ENCODE measurements at places on chromosomes 6 and 20.

DNA sequence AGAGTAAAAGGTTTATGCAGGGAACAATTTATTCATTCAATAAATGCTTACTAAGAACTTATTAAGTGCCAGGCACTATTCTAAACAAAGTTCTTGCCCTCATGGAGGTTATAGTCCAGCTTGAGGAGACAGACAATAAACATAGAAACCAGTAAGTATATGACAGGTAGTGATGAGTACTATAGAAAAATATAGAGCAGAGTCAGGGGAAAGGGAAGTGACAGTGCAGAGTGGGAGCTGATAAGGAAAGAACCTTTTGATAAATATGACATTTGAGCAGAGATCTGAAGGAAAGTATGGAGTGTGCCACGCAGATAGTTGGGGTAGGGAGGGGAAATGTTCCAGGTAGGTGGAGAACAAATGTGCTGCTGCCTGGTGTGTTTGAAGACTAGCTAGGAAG lies 12.1 kb downstream of the ACSS2 start:
- DNase-seq = no peak

- DNase-seq = peak; percentile 52
Observed at GRCh38 chr20:856361-856775, 22.9 kb downstream of the FAM110A start.

GRCh38 chr20:38764567-38765318 lies 16.5 kb downstream of the ACTR5 start:
- peak; percentile 74 for DNase-seq

DNA sequence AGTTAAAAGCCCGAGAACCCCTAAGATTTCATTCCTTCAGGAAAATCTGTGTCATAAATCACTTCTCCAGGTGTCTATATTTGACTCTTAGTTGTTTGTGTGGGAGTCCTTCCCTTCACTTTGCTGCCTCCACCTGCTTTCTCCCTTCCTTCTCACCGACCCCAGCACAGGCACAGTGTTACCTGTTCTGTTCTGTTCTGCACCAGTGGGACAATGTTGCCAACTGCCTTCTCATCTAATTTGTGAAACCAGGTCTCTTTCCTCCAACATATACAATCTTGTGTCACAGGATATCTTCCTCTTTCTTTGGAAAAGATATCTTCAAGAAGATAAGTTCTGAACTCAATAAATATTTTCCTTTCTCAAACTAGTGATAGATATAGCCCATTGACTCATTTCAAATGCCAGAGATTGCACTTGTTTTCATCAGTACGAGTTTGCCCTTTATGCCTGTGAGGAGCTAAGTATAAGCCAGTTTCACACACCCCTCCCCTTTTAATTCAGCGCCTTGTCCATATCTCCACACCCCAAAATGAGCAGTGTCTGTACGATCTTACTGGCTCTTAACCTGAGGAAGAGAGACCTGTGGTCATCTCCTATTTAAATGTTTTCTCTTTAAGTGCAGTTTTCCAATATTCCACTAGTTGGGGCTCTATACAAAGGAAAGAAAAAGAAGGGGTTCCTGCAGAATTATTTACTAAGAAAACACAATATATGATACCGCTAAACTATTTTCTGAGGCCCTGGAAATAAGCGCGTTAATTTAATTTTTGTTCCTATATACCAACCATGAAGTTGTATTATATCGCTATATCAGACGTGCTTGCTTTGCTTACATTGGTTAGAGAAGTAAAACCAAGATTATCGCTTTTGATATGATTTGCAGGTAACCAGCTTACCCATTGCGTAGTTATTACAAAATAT lies 81.6 kb upstream of the PREP start:
- no peak for DNase-seq

GRCh38 chr6:46923476-46923875 lies 1.7 kb upstream of the ADGRF5 start:
- no peak for DNase-seq

- no peak for DNase-seq
Observed at GRCh38 chr20:4763261-4763660, 41.6 kb downstream of the PRND start.

GRCh38 chr6:167650730-167651317 lies 175.9 kb upstream of the AFDN start:
- no peak for DNase-seq

GRCh38 chr20:38866265-38867061 lies 59.8 kb upstream of the FAM83D start:
- no peak for DNase-seq

DNA sequence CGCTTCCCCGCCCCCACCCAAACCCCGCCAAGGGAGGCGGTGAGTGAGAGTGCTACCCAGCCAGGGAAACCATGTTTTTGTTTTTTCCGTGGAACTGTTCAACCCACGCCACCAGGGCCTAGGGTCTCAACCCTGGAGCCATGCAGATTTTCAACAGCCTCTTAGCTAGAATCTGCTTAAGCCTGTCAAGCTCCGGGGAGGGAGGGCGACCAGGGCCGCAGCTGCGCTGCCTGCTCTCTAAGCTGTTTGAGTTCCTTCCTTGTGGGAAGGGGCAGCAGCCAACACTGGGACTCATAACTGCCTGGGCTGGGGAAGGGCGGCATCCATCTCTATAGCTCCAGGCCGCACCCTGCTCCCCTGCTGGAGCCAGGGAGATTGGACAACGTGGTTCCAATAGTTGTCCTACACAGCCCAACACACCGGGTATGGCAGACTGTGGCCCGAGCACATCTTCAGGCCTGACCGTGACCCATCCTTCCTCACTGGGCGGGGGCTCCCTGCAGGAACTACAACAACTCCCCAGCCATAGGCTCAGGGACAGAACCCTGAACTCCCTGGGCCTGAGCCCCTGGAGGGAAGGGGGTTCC lies 1065.7 kb upstream of the MANEA start:
- DNase-seq = no peak

- DNase-seq = no peak
Observed at GRCh38 chr20:34564833-34565232, 6.3 kb downstream of the MAP1LC3A start.

GRCh38 chr6:11380969-11381744 lies 148.7 kb upstream of the NEDD9 start:
- no peak for DNase-seq

DNA sequence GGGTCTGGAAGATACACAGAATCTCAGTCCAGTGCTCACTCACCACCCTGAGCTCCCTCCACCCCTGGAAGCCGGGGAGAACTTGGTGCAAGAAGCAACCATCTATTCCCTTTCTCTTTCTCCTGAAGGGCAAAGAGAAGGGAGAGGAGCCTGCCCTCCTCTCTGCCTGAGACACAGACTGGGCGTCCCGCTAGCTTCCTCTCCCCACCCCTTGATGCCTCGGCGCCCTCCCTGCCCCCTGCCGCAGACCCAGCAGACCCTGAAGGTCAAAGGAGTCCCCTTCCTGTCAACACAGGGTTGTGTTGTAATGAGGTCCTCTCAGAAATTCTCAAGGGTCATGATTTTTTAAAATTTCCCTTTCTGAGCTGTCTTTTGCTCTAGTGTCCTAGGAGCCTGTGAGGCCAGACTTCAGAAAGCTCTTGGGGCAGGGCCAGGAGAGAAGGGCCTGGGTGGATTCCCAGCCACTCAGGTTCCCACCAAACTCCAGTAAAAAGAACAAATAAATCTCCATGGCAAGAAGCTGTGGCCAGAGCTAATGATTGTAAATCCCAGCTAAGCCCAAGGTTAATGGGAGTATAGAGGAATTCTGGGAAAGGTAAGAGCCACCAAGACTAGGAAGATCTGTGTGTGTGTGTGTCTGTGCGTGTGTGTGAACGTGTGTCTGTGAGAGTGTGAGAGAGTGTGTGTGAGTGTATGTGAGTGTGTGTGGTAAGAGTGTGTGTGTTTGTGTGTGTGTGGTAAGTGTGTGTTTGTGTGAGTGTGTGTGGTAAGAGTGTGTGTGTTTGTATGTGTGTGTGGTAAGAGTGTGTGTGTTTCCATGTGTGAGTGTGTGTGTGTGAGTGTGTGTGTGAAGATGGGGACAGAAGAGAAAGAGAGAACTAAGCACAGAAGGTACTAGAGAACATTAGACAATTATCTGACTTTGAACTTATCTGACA lies 1.1 kb upstream of the JPH2 start:
- DNase-seq = no peak

- DNase-seq = no peak
Observed at GRCh38 chr6:136772685-136773472, 19.4 kb downstream of the MAP3K5 start.

- DNase-seq = no peak
Observed at GRCh38 chr6:36492092-36492491, 49.3 kb downstream of the KCTD20 start.

DNA sequence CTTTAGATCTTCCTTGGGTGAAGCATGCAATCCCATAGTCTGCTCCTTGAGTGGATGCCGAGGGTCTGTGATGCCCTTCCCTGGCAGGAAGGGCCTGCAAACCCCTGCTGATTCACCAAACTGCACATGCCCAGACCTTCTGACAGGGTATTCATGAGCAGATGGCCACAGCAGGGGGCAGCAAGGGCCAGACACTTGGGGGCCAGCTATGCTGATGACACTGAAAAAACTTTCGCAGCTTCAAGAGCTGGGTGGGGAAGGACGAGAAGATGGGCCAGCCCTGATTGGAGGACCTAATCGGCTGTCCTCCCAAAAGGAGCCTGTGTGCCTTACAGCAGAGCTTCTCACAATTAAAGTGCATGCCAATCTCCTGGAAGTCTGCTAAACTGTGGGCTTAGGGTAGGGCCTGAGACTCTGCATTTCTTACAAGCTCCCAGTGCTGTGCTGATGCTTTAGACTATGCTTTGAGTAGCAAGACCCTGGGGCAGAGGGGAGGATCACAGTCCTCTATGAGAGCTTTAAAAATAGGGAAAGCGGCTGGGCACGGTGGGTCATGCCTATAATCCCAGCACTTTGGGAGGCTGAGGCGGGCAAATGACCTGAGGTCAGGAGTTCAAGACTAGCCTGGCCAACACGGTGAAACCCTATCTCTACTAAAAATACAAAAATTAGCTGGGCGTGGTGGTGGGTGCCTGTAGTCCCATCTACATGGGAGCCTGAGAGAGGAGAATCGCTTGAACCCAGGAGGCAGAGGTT lies 15.2 kb upstream of the GDAP1L1 start:
- DNase-seq = no peak

GRCh38 chr6:22940581-22941290 lies 371.4 kb downstream of the HDGFL1 start:
- DNase-seq = no peak

GRCh38 chr20:58984691-58985090 lies 3.6 kb downstream of the NELFCD start:
- no peak for DNase-seq

DNA sequence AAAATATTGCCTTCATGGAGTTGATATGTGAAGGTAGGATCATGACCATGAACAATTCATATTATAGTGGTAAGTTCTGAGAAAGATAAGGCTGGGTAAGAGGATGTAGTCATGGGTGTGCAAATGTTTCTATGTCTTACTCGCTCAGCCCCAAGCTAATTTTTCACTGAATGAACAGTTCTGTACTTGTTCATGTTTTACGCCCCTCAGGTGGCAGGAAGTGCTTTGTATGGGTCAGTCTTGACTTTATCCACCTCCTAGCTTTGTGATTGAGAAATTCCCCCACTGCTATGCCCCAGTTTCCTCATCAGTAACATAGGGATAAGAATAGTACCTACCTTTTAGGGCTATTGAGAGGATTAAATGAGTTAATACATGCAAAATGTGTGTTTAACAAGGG lies 148.2 kb upstream of the KCNG1 start:
- DNase-seq = no peak

GRCh38 chr6:29631209-29631810 lies 1.7 kb downstream of the GABBR1 start:
- no peak for DNase-seq

GRCh38 chr6:77463308-77463860 lies at the start of gene HTR1B:
Gene HTR1B, minus strand, starts transcription at chr6:77463491. Its CDS starts 88 bp downstream, at chr6:77463403.
- no peak for DNase-seq

DNA sequence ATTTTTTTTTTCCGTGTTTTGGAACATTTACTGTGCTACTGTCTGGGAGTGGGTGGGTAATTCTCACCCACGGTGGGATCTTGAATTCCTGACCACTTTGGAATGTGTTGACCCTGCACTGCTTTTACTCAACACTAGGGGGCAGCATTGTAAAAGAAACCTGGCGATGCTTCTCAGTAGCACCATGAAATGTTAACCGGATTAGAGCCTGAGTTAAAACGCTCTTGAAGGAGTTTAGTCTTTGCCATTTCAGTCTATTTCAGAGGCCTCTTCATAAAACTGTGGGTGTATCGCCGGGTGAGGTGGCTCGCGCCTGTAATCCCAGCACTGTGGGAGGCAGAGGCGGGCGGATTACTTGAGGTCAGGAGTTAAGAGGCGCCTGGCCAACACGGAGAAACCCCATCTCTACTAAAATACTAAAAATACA lies 114.4 kb upstream of the PRND start:
- peak; percentile 64 for DNase-seq

DNA sequence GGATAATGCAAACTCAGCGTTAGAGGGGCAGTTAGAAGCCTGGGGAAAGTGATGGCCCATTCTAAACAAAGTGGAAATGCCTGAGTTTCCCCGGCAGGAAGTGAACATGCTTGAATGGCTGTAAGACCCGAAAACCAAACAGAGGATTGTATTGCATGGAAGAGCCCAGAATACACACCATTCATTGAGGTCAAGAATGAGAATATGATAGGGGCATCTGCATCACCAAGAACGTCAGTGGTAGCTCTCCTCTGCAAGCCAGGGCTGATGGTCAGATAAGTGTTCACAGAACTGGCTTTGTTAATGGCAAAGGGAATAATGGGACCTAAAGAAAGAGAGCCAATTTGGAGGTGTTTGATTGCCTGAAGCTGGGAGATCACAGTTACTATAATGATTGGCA lies 663.4 kb downstream of the KHDRBS2 start:
- no peak for DNase-seq

DNA sequence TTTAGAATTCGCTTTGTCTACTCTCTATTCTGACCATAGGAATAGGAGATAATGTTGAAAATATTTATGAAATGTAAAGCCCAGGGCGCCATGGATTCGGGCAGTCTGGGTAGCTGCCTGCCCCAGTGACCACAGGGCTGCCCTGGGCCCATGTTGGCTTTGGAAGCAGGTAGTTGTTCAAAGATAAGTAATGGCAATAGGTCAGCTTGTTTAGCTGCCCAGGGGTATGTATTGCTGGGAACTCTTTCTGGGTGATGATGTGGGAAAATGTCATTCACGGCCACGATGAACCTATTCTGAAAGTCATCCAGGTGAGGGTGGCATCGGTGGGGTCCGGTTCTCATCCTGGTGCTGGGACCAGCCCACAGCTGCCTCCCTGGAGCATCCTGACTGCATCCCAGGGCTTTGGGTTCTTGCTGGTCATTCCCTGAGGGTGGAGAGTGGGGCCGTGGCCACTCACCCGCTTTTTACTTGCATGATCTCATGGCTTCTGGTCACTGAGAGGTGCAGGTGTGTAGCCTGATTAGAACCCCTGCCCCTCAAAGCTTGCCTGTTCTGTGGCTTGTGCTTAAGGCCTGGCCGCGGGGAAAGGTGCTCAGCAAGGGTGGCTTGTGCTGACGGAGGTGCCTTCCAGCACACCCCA lies 102.8 kb downstream of the ERMARD start:
- DNase-seq = no peak

Measured in stimulated activated CD4-positive, alpha-beta T cell treated with anti-CD3 and anti-CD28 coated beads, Interleukin-4, amount 100 ng/mL, for 24 hours (primary cell).